A549 treated with Hydrocortisone at 1 μM for 4 hours (cell line): ENCODE measurements at places on chromosomes 5 and 9. TPM values are rescaled to one million over a fixed set of nuclear protein-coding genes. Genes with fewer than 3 reads are reported as not detected.

Gene CAMSAP1
- 19.6 to 30.8 TPM (median 22.1 TPM) in 5 replicates for total RNA-seq

Gene FCN1
- total RNA-seq, result not detected in 5 replicates

Gene SOHLH1
- total RNA-seq, result 0.09 to 0.12 TPM in 2 of 5 replicates, not detected in the others

Gene STPG3
- not detected in 5 replicates for total RNA-seq

Gene IL7R
- 0.28 to 0.59 TPM (median 0.36 TPM) in 5 replicates for total RNA-seq

Gene MARVELD2
- 2.0 to 4.3 TPM (median 2.4 TPM) in 5 replicates for total RNA-seq

Gene ZNF367
- 4.9 to 6.0 TPM (median 5.2 TPM) in 5 replicates for total RNA-seq

Gene FBXO10
- total RNA-seq, result 7.2 to 8.1 TPM (median 7.6 TPM) in 5 replicates

Gene PCDHGC3
- 5.3 to 6.9 TPM (median 6.2 TPM) in 5 replicates for total RNA-seq

Gene NUTM2F
- 0.03 TPM in 1 of 5 replicates, not detected in the others for total RNA-seq

Gene PCDHGA4
- total RNA-seq, result 0.06 to 0.16 TPM (median 0.12 TPM) in 4 of 5 replicates, not detected in the other

Gene IFNB1
- not detected in 5 replicates for total RNA-seq

Gene NR2F1
- total RNA-seq, result 4.1 to 4.9 TPM (median 4.4 TPM) in 5 replicates

Gene SPATA31E1
- 0.02 TPM in 1 of 5 replicates, not detected in the others for total RNA-seq

Gene TARS1
- total RNA-seq, result 124 to 167 TPM (median 128 TPM) in 5 replicates

Gene RAB3C
- not detected in 5 replicates for total RNA-seq

Gene ANXA6
- 41.9 to 54.5 TPM (median 45.0 TPM) in 5 replicates for total RNA-seq

Gene SARDH
- total RNA-seq, result 0.07 to 0.16 TPM (median 0.15 TPM) in 4 of 5 replicates, not detected in the other

Gene ZNF366
- total RNA-seq, result not detected in 5 replicates

Gene GAPT
- not detected in 5 replicates for total RNA-seq

Gene IFNA13
- total RNA-seq, result not detected in 5 replicates

Gene NTRK2
- 0.01 to 0.03 TPM (median 0.02 TPM) in 3 of 5 replicates, not detected in the others for total RNA-seq

Gene ZNF483
- 0.18 to 0.94 TPM (median 0.49 TPM) in 5 replicates for total RNA-seq

Gene SHB
- 30.7 to 44.4 TPM (median 40.8 TPM) in 5 replicates for total RNA-seq

Gene IL5
- total RNA-seq, result not detected in 5 replicates

Gene TMEM174
- total RNA-seq, result not detected in 5 replicates

Gene PCDH12
- total RNA-seq, result 0.03 to 0.06 TPM in 2 of 5 replicates, not detected in the others

Gene IL13
- total RNA-seq, result 0.08 TPM in 1 of 5 replicates, not detected in the others

Gene S100Z
- not detected in 5 replicates for total RNA-seq

Gene GRIN1
- total RNA-seq, result 0.22 to 0.66 TPM (median 0.45 TPM) in 5 replicates
